ENCODE measurements at places on chromosomes 4 and X. TPM values are rescaled to one million over a fixed set of nuclear protein-coding genes. Genes with fewer than 3 reads are reported as not detected.

GLUD2 gene
- 0.47 TPM for polyA plus RNA-seq

TRAM1L1 gene
- not detected for polyA plus RNA-seq

RIPPLY1 gene
- polyA plus RNA-seq, result not detected

RAB9B gene
- not detected for polyA plus RNA-seq

IL1RAPL1 gene
- not detected for polyA plus RNA-seq

COL4A5 gene
- polyA plus RNA-seq, result not detected

PPEF2 gene
- not detected for polyA plus RNA-seq

ADH7 gene
- not detected for polyA plus RNA-seq

DNA sequence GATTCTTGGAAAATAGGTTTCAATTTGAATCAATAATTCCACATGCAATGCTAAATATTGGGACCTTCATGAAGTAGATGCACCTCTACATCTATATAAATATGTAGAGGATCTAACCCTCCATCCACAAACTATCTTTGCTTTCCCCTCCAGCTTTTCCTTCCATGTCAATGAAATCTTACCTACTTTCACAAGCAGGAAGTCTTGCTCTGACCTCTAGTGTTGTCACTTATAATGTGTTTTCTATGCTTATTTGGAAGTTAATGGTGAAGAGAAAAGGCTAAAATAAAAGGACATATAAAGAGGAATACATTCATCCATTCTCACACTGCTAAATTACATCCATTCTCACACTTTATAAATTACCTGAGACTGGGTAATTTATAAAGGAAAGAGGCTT is 472.7 kb upstream of the DIAPH2 start:
- DNase-seq, result no peak

DNA sequence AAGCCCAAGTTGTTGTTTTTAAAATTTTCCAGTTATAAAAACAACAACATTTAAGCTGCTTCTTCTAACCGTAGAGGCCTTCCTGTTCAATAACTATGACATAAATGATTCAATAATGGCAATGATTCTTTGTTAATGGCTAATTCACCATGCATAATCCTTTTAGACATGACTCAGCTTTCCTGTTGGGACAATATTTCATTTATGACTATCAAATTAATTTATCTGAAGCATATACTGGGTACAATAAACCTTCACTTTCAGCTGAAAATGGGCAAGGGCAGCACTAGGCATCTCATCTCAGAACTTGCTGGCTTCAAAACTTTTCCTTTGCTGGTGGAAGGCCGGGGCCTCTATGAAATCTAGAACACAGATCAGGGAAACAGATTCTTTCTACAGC is 38.9 kb downstream of the TBC1D9 start:
- no peak for DNase-seq

GRCh38 chrX:19372547-19373331 is 29.0 kb downstream of the PDHA1 start:
- DNase-seq, result peak; percentile 25

DNA sequence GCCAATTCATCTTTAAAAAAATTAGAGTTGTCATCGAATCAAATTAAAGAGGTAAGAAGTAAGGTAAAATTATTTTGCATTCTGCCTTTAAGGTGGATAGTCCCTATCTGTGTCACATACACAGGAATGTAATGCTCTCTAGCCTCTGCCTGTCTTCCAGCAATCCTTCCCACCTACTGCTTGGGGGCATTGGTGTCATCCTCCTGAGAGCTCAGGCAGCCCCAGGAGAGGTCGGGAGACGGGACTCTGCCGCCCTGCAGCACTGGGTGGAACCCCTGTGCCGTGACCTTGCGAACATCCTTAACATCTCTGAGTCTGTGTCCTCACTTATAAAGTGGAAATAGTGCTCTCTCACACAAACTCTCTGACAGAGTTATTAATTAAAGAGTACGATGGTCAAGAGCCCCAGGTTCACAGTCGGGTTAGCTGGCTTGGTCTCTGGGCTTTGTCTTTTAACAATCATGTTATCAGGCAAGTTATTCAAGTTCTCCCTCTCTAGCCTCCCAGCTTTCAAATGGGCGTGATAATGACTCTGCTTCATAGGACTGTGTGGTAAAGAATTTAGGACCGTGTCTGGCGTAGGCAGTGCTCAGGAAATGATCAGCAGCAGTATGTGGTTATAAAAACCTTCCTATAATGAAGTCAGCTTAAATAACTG is 10.2 kb downstream of the TLR3 start:
- no peak for DNase-seq

GRCh38 chrX:48937054-48937907 is 18.5 kb upstream of the PIM2 start:
- peak; percentile 92 for DNase-seq

DNA sequence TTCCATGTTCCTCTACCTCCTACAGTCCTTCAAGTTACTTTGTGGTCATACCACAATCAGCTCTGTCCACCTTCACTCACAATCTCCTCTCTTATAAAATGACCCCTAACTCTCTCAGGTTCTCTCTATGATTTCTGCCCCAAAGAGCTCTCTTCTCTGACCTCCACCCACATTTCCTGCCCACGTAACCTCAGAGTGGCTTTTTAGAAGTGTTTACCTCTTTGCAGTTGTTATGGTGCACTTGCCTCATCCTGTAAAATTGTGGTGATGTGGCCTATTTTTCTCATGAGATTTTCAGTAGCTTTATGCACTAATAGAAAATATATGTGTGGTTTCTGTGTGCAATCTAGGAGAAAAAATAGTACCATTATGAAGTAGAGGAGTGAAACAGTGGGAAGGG is 215.8 kb downstream of the PACRGL start:
- no peak for DNase-seq

DNA sequence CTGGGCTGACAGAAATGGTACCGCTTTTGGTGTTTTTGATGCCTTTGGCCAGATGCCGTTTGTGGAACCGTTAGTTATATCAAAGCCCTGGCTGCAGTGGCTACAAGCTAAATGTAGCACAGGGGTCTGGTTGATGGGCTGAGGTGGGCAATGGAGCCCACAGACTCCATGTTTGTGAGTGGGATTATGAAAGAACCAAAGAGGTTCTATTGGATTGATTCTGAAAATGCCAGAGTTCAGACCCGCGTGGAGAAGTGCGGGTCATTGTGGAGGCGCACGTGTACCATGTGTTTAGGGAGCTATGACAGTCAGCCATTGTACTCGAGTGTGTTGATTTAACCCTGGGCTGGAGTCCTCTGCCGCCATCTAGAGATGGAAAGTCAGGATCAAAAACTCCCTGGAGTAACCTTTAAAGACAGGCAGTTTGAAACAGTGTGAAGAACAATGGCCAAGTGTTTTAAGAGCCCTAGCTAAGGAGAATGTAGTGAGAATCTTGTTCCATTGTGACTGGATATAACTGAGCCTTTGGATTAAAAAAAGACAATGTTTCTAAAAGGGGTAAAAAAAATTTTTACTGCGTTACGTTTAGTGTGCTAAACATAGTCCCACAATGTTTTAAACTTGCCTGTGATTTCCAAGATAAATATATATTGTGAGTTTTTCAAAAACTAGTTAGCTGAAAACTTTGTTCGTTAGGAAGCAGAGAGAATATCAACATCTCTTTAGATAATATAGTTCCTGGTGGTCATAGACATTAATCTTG is 12.7 kb downstream of the ART3 start:
- peak; percentile 41 for DNase-seq

- no peak for DNase-seq
Measured at GRCh38 chr4:141102367-141102766, 30.9 kb downstream of the RNF150 start.

DNA sequence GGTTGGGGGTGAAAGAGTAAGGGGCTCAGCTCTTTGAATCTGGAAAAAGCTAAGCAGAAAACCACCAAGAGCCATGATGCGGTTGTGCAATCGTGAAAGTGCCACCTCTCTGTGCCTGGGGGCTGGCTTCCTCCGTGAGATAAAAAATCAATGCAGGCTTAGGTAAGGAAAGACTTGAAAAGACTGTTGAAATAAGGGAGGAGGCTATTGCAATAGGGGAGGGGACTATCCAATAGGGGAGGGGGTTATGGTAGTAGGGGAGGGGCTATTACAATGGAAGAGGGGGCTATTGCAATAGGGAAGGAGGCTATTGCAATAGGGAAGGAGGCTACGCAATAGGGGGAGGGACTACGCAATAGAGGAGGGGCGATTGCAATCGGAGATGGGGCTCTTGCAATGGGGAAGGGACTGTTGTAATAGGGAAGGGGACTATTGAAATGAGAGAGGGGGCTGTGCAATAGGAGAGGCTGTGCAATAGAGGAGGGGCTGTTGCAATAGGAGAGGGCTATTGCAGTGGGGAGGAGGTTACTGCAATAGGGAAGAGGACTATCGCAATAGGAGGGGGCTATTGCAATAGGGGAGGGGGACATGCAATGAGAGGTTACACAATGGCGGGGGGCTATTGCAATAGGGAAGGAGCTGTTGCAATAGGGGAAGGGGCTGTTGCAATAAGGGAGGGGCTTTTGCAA is 162.3 kb upstream of the PSAPL1 start:
- DNase-seq, result peak; percentile 28

DNA sequence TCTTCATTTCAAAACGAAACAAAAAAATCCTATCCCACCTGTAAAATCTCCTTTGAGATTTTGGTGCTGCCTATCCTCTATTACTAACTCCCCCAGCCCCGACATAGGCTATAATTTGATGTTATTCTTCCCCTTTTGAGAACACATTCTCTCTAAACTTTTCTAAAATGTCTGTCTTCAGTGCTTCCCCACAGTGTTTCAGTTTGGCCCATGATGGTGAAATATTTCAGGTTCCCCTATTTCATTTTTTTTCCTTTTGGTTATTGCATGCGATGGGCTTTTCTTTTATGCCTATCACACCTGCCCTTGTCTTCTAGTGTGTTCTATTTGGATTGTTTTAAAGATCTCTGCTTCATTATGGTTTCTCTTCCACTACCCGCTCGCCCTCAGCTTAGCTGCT is 14.7 kb downstream of the BCORL1 start:
- peak; percentile 62 for DNase-seq

DNA sequence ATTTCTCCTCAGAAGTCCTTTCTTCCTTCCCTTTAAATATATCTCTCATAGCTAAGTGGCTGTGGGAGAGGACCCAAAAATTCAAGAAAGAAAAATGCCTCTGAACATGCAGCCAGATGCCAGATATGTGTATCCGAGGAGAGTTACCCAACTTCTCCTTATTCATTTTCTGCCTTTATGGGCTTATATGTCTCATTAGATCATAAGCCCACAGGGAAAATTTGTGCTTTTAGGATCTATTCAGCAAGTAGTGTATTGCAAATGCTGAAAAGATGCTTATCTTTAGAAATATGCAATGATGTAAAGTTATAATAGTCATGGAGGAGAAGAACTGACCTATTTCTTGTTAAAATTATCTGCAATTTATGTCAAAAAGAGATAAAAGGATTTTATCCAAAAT is 371.8 kb upstream of the NOCT start:
- DNase-seq, result no peak

- DNase-seq, result no peak
Measured at GRCh38 chrX:101668143-101668542, 8.5 kb upstream of the ARMCX2 start.

DNA sequence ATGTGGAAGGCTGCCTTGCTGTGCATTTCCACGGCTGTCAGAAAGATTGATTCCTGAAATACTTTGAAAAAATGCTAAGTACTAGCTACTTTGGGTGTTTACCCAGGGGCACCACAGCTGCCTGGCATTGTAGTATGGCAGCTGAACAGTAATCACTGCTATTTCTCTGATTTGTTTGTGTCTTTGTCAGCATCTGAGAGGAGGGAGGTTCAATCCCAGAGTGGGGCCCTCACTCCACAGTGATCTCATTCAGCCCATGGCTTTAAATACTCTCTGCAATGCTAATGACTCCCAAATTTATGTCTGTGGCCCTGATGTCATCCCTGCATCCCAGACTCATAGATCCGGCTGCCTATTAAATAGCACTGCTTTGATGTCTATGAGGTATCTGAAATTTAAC is 575.3 kb upstream of the MAGEB2 start:
- no peak for DNase-seq

All from CD14-positive monocyte (primary cell).